ENCODE measurements at places on chromosomes 7 and 10. TPM values are rescaled to one million over a fixed set of nuclear protein-coding genes. Genes with fewer than 3 reads are reported as not detected.

GRCh38 chr7:144824360-144824759 is 11.5 kb downstream of the TPK1 start:
- H3K4me3 ChIP-seq, result no peak overlapping the region
- H3K4me1 ChIP-seq, result no peaks in the 10 kb centered on the region
- no peak overlapping the region for H3K27ac ChIP-seq
- no peak for DNase-seq
- no peaks in the 10 kb centered on the region for H3K36me3 ChIP-seq

DNA sequence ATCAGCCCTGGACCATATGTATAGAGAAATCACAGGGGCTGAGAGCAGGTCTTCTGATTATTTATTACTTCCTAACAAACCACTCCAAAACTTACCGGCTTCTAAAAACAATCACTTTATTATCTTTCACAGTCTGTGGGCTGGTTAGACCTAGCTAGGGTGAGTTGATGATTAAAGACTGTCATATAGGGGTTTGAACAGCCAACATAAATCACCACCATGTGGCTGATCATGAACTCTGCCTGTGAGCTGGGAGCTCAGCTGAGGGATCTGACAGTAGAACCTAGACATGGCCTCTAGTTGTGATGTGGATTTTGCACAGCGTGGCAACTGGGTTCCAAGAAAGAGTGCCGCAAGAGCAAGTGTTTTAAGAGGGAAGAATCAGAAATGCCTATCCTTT is 305.4 kb downstream of the CSTF2T start:
- H3K36me3 ChIP-seq, result no peaks in the 10 kb centered on the region
- no peak for DNase-seq
- no peak overlapping the region for H3K4me3 ChIP-seq
- H3K27ac ChIP-seq, result no peak overlapping the region

GRCh38 chr7:80677629-80678028 is 39.2 kb downstream of the CD36 start:
- H3K4me3 ChIP-seq, result no peak overlapping the region
- H3K36me3 ChIP-seq, result no peaks in the 10 kb centered on the region
- DNase-seq, result no peak
- H3K27me3 ChIP-seq, result no peaks in the 10 kb centered on the region
- H3K27ac ChIP-seq, result no peak overlapping the region

DNA sequence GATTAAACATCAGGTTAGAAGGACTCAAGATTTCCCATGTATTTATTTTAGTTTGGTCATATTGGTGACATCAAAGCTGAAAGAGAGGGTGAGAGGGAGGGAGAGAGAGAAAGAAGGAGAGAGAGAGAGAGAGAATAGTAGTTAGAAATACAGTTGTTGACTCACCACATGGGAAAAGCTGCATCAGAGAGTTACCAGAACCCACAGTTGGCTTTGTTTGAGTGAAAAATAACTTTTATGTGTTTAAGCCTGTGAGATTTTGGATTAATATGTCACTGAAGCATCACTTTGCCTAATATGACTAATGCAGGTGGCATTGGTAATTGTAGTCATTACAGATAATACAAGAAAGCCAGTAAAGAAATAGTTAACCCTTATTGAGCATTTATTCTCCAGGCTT is 303.9 kb downstream of the REEP3 start:
- no peaks in the 10 kb centered on the region for H3K27me3 ChIP-seq
- H3K4me3 ChIP-seq, result no peak overlapping the region
- no peak for DNase-seq
- no peaks in the 10 kb centered on the region for H3K36me3 ChIP-seq
- no peak overlapping the region for H3K27ac ChIP-seq

DNA sequence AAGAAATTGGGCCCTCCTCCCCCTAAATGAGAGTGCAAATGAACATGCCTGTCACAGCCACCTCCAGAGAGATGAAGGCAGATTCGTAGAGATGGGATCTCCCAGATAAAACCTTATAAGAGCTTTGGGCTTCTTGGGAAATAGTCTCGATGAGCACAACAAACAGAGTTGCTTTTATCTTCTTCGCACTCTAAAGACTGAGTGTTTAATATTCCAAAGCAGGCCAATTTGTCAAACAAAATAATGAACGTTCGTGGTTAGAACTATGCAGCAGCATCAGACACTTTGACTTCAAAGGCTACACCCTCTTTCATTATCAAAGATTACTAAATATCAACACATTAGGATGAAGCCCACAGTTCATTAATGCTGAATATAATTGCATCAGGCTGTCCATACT is 256.2 kb downstream of the SKIDA1 start:
- H3K4me1 ChIP-seq, result no peaks in the 10 kb centered on the region
- no peaks in the 10 kb centered on the region for H3K27me3 ChIP-seq

DNA sequence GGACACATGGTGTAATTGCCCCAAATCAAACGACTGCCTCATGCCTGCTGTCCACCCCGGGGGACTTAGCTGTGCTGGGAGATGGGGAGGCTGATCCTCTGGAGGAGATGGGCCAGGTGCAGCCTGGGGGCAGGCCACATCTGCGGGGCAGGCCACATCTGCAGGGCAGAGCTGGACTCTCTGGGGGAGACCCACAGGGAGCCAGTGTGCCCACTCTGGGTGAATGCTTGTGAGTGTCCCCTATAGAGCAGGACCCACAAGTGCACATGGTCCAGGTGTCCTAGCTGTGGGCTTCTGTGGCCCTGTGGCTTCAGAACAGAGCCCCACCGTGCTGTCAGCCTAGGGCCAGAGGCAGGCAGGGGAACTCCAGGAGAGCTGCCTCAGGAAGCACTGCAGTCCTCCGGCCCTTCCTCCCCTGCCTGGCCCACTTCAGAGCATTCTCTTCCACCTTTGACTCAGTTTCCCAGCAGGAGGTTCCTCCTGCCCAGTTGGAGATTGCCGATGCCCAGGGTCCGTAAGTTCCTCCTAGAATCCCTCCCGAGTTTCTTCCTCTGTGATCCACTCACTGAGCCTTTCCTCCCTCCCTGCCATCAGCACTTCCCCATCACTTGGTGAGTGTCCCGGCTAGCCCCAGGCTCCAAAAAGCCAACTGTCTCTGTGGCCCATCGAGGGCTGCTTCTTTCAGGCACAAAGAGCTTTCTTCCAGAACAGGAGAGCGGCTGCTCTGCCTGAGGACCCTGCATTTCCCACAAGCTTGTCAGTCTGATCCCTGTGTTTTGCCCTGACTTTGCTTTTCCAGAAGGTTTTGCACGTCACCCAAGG is 50.3 kb downstream of the ADCYAP1R1 start:
- H3K27me3 ChIP-seq, result no peaks in the 10 kb centered on the region
- H3K4me3 ChIP-seq, result no peak overlapping the region
- no peaks in the 10 kb centered on the region for H3K4me1 ChIP-seq
- no peak overlapping the region for H3K27ac ChIP-seq

GRCh38 chr10:129893104-129894089 is 70.7 kb downstream of the EBF3 start:
- H3K4me3 ChIP-seq, result no peak overlapping the region
- no peak overlapping the region for H3K27ac ChIP-seq

DNA sequence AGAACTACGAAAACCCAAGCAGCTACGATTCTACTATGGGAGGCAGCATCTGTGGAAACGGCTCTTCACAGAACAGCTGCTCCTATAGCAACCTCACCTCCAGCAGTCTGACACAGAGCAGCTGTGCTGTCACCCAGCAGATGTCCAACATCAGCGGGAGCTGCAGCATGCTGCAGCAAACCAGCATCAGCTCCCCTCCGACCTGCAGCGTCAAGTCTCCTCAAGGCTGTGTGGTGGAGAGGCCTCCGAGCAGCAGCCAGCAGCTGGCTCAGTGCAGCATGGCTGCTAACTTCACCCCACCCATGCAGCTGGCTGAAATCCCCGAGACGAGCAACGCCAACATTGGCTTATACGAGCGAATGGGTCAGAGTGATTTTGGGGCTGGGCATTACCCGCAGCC is 81.6 kb upstream of the SAMD8 start:
- H3K36me3 ChIP-seq, result peaks cover 62% of the 10 kb centered on the region
- peaks cover 18% of the 10 kb centered on the region for H3K4me1 ChIP-seq

- DNase-seq, result no peak
- H3K27me3 ChIP-seq, result no peaks in the 10 kb centered on the region
- H3K4me1 ChIP-seq, result no peaks in the 10 kb centered on the region
Measured at GRCh38 chr10:112799038-112799437, 151.0 kb upstream of the TCF7L2 start.

DNA sequence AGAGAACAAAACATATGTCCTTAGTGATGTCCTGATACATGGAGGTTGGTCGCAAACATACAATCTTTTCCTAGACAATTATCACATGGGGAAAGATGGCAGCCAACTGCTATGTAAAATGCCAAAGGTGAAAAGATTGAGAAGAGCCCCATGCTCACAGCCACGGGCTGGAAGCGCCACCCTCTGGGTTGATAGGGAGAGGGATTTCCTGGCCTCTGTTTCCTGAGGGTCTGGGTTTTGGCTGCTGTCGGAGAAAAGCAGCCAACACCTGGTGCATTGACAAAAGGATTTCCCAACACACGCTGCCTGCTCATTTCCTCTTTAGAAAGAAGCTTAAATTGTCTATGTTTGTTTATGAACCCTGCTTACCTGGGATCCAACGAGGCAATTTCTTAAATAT is 43.8 kb downstream of the ITIH5 start:
- no peaks in the 10 kb centered on the region for H3K36me3 ChIP-seq
- no peaks in the 10 kb centered on the region for H3K4me1 ChIP-seq
- no peak overlapping the region for H3K27ac ChIP-seq
- H3K4me3 ChIP-seq, result no peak overlapping the region

- no peaks in the 10 kb centered on the region for H3K4me1 ChIP-seq
- DNase-seq, result no peak
- H3K27me3 ChIP-seq, result no peaks in the 10 kb centered on the region
Measured at GRCh38 chr10:127949831-127950230, 42.9 kb downstream of the PTPRE start.

DNA sequence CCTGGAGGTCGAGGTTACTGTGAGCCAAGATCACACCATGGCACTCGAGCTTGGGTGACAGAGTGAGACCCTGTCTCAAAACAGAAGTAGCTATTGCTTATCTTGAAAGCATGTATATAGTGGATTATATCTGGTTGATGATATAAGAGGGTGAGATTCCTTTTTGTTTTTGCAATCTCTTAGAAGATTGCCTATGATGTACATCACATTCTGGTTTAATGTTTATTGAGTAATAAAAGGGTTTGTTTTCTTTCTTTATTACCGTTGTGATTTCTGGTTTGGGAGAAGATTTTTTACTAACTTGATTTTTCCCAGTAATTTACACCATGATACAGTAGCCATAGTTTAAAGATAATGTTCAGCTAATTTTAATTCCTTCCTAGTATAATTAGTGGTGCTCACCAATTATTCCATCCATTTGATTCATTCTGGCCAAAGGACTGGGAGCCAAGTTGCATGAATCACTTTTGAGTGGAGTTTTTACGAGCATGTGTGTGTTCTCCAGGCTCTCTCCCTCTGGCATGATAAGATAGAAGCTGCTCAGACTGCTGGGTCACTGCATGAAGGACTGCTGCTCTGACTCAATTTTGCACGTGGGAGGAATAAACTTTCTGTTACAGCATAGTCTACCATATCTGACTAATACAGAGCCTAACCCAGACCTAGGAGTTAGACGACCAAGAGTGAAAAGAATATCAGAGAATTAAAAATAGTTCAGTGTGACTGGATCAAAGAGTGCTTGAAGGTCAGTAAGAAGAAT is 13.5 kb upstream of the TSPAN13 start:
- H3K27ac ChIP-seq, result no peak overlapping the region
- H3K4me3 ChIP-seq, result no peak overlapping the region
- H3K36me3 ChIP-seq, result no peaks in the 10 kb centered on the region
- H3K4me1 ChIP-seq, result no peaks in the 10 kb centered on the region
- no peaks in the 10 kb centered on the region for H3K27me3 ChIP-seq

DNA sequence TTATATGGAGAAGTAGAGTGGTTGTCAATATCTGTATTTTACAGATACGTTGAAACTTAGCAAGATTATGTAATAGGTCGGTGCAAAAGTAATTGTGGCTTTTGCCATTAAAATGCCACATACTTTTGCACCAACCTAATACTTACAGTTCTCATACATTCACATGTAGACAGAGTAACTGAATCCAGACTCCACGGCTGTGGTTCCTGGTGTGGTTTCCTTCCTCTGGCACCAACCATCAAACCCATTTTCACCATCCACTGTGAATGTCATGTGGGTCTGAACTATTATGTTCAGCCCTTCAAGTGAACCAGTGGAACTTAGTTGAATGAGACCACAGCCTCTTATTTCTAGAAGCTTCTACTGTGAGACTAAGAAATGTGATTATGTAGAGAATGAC is 31.5 kb upstream of the SLIT1 start:
- H3K27me3 ChIP-seq, result no peaks in the 10 kb centered on the region
- H3K4me1 ChIP-seq, result peaks cover 4% of the 10 kb centered on the region
- H3K4me3 ChIP-seq, result no peak overlapping the region
- DNase-seq, result no peak

DNA sequence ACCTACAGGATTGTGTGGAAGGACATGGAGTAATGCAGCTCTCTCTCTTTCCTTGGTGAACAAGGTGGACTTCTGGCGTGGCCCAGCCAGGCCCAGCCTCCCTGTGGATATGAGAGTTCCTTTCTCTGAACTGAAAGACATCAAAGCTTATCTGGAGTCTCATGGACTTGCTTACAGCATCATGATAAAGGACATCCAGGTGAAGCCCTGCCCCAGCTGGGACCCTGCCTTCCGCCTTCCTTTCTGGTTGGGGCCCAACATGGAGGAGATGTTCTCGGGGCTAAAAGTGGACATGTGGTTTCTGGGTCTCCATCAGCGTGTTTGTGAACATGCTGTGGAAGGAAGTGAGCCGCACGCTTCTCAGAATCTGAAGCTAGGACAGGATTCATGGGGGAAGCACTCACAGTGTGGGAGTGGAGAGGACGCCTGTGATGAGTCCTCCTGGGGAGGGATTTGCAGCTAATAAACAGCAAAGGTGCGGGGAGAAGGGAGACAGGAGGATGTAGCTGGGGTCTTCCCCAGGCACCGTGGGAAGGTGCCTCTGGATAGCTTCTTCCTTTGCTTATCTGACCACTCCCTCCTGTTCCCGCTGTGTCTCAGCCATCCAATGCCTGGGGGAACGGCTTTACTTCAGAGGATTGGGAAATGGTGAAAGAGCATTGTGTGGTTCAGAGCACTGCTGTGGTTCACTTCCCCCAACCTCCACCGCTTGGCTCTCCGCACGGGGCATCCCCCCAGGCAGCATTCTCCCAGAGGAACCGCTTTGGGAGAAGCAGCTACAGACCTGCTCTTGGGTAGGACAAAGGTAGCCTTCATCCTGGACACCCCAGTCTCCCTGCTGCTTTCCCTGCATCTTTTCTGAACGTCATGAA is 5.5 kb downstream of the CPA5 start:
- no peak for DNase-seq
- H3K27ac ChIP-seq, result no peak overlapping the region
- H3K4me3 ChIP-seq, result no peak overlapping the region
- no peaks in the 10 kb centered on the region for H3K27me3 ChIP-seq

GRCh38 chr7:100176096-100177044 is 811 bp downstream of the GPC2 start:
- no peak overlapping the region for H3K27ac ChIP-seq
- H3K4me1 ChIP-seq, result peaks cover 24% of the 10 kb centered on the region
- DNase-seq, result no peak
- H3K4me3 ChIP-seq, result peak overlapping the region; percentile 39

The STYXL1 gene
- 29.9 TPM for total RNA-seq

The VPS37D gene
- total RNA-seq, result not detected

The VWC2 gene
- not detected for total RNA-seq

The ERVW-1 gene
- not detected for total RNA-seq

The NUP42 gene
- 3.8 TPM for total RNA-seq

The SGCE gene
- total RNA-seq, result 67.2 TPM

The UFSP1 gene
- 0.73 TPM for total RNA-seq

The PON3 gene
- total RNA-seq, result not detected
